ENCODE measurements at places on chromosomes 11 and 22.
A peak's percentile ranks its signal among the peaks of the same experiment; 100 is the strongest.

- DNase-seq = no peak
Observed at GRCh38 chr11:8574798-8575197, 19.2 kb downstream of the STK33 start.

DNA sequence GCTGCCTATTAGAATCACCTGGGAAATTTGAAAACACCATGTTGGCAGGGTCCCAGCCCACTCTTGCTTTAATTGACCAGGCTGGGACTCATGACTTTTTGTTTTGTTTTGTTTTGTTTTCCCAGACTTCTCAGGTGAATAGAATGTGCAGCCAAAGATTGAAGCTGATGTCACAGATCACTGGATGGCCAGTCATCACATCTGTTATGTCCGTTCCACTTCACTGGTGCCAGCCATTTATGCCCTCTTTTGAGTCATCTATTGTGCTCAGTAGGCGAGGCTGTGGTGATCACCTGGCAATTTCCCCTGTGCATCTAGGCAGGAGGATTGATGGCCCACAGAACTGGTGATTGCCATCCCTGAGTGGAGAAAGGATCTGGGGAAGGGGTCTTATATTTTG lies 297.3 kb downstream of the INSC start:
- no peak for DNase-seq

DNA sequence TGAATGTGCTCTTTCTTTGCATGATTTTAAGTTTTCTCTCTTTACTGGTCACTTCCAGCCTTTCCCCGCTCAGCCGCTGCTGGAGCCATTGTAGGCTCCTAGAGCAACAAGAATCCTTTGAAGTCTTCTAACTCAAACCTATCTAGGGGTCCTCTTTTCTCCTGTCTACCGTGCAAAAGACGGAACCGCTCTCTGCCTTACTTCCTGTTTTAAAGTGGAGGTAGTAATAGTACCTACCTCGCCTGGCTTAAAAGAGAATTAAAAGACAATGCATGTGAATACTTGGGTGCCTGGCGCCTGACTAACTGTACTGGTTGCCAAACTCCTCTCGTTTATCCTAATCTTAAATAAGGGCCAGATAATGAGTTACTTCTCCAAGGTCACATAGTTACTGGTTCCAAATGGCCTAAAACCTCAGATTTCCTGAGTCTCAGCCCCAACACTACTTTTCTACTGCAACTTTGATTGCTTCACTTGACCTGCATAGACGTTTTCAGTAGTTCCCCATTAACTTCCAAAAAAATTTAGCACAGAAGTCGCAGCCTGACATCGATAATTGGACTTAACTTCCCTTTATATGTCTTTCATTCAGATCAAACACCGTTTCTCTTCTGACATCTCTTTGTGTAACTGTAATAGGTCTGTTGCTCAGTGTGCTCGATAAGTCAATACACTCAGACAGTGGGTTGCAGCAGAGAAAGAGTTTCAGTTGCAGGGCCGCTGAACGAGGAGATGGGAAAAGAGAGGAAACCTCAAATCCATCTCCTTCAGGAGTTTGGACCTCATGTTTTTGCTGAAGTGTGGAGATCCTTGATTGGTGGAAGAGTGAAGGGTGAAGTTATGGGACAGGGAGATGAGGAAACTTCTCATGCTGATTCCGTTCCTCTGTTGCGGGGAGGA lies 891 bp downstream of the SAMM50 start:
- DNase-seq = no peak

GRCh38 chr11:116221351-116221750 lies 551.4 kb downstream of the BUD13 start:
- DNase-seq = no peak

- DNase-seq = no peak
Observed at GRCh38 chr11:34065505-34066203, 14.1 kb downstream of the CAPRIN1 start.

DNA sequence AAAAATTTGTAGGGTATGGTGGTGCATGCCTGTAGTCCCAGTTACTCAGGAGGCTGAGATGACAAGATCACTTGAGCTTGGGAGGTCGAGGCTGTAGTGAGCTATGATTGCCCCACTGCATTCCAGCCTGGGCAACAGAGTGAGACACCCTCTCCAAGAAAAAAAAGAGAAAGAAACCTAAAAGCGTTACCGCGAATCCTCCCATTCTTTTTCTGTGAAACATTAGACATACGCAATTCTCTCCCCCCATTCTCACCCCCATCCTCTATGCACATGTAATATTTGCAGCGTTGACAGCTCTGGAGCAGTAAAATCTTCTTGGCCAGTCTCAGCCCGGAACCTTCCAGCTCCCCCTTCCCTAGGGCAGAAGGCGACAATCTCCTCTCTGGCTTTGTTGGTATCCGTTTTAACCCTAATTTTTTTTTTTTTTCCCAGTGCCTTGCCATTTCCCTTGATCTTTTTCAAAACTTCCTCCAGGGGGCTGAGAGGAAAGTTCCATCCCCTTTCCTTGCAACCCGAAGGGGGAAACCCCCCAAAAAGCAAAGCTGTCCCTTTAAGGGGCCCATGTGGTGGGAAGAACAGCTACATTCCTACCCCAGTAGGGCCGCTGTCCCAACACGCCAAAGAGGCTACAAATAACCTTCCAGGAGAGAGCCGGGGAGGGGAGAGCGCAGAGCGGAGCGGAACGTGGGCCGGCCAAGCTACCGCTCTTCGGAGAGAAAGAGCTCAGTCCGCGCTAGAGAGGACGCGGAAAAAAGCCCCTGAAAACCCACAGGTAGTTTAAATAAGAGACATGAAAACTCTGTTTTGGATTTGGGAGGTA lies 1.9 kb downstream of the LRP4 start:
- no peak for DNase-seq

- no peak for DNase-seq
Observed at GRCh38 chr11:112163875-112164685, at the start of gene IL18. TSS of gene IL18 (minus strand) at chr11:112164094. CDS start at chr11:112155053, 9,041 bp downstream.

DNA sequence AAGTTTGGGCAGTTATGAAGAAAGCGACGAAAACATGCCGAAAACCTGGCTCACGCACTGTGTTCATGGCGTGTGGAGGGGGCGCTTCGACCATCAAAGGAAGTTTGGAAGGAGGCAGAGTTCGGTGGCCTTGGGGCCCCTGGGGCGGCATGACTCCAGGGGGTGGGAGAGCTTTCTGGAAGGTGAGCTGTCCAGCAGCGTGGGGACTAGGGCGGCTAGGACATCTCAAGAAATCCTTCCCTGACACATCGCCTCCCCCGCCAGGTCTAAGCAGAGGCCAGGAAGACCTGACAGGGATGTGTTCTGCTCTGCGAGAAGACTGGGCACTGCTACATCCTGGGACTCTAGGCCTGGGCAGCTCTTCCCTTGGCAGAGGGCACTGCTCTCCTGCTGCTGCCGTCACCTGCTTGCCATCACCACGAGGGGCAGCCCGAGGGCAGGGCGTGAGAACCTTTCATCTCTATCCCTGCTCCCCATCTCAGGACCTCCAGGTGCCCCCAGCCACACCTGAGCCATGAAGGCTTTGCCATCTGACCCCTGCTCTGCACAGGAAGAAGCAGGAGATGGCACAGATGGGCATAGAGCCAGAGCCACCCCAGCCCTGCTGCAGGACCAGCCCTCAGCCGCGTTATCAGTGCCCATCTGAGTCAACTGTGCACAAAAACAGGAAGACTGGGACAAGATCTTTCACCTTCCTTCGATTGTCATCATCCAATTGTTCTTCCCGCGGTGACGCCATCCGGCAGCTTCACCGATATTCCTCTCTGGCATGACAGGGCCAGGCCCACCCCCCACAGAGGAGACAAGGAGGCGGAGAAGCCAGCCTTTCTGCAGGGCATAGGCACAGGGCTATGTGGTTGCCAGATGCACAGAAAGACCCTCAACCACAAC lies 12.7 kb downstream of the LINC01488 start:
- DNase-seq = no peak

DNA sequence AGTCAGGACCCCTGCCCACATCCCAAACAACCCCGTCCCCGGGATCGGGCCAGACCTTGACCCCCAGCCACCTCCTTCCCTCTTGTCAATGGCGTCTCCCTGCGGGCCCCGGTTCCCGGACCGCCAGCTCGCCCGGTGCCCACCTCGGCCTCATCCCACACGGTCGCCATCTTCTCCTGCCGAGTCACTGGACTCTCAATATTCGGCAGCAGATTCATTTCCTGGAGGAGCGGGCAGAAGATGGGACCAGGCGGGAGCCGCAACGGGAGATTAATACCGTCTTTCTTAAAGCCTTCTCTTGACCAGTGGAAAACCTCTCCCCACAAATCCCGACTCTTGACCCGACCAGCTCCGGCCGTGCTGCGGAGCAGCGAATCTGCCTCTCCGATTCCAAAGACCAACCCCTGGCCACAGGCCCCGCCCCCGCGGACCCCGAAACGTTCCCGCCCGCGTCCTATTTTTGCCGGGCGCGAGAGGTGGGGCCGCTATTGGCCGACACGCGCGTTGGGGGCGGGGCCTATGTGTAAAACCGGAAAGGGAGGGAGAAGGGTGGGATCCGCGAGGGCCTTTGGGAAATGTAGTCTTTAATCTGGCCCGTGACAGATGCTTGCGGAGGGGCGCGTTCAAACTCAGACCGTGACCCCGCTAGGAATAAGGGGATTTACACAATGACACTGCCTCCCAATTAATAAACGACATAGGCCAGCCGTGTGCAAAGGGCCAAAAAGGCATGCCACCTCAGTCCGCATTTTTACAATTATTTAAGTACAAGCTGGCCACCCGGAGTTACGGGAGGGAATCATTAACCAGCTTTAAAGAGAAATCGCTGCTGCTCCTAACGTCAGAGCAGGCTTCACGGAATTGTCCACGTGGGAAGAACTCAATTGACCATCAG lies at the start of gene PSMC3:
PSMC3 (minus strand) TSS at position 378 of the 895 bp plus-strand sequence; CDS start at position 218, 160 bp downstream.
- DNase-seq = peak; percentile 86

DNA sequence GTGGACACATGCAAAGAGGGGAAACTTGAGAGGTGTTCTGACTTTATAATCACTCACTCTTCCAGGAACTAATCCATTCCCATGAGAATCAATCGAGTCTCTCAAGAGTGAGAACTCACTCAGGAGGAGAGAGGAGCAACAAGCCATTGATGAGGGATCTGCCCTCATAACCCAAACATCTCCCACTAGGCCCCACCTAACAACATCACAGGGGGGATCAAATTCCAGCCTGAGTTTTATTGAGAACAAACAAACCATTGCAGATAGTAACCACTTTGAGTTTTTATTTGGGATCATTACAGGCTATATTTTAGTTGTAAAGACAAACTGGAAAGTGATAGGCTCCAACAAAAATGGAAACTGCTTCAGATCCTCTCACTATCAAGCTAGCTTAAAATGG lies 328.8 kb upstream of the CTSC start:
- DNase-seq = no peak
